ENCODE measurements at places on chromosomes 16 and 17.
A peak's percentile ranks its signal among the peaks of the same experiment; 100 is the strongest.

GRCh38 chr17:27442702-27443101 is 13.5 kb upstream of the KSR1 start:
- no peak for DNase-seq

DNA sequence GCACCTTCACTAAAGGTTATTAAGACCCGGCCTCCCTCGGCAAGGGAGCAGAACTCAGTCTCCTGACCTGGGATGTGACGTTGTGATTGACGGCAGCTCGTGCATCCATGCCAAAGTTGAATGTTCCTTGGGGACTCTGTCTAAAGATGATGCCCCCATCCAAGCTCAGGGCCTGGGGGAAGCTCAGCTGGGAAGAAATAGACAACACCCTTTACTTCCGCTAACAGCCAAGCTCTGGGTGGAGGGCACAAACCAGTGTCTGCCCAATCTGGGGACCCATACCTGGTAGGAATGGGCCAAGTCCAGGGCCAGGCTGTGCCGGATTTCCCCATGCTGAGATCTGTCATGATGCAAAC is 95.4 kb downstream of the RMI2 start:
- DNase-seq: no peak

GRCh38 chr17:73348018-73348828 is 36.4 kb upstream of the CDC42EP4 start:
- DNase-seq: no peak

DNA sequence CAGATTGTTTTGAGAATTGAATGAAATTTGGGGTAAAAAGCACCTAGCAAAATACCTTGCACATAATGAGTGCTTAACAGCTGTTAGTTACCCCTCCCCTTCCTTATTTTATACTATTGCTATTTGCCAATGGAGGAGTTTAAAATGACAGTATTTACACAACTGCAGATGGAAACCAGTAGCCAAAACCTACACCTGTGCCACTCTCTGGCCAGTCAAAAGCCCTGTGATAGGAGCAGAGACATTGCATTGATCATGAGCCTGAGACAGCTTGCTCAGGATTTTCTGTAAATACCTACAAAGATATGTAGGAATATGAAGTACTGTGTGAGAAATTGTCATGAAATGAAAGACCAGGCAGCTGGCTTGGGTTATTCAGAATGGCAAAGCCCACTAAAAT is 115.3 kb upstream of the HLF start:
- no peak for DNase-seq

DNA sequence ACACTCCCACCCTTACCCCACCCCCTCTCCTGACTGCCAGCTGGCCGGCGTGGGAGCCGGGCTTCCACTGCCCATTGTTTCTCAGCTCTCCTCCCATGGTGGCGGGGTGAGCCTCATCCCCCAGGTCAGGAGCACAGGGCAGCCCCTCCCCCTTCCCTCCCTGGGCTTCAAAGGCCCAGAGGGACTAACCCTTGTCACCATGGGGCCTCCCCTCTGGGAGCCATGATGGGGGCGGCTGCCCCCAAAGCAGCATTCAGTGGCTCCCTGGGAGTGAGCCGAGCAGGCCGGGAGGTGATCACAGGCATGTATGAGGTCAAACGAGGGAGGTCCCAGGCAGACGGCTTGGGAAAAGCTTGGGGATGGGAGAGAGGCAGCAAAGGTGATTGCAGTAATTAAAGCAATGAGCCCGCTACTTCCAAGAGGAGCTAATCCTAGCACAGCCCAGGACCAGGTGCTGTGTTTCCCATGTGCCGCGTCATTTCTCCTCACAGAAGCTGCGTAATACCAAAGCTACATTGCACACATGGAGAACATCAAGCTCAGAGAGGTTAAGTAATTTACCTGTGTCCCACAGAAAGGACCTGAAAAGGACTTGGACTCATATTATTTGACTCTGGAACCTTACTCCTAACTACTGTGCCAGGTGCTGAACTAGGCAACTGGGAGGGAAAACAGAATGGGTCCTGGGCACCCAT is 24.5 kb downstream of the CDK5RAP3 start:
- DNase-seq: no peak

DNA sequence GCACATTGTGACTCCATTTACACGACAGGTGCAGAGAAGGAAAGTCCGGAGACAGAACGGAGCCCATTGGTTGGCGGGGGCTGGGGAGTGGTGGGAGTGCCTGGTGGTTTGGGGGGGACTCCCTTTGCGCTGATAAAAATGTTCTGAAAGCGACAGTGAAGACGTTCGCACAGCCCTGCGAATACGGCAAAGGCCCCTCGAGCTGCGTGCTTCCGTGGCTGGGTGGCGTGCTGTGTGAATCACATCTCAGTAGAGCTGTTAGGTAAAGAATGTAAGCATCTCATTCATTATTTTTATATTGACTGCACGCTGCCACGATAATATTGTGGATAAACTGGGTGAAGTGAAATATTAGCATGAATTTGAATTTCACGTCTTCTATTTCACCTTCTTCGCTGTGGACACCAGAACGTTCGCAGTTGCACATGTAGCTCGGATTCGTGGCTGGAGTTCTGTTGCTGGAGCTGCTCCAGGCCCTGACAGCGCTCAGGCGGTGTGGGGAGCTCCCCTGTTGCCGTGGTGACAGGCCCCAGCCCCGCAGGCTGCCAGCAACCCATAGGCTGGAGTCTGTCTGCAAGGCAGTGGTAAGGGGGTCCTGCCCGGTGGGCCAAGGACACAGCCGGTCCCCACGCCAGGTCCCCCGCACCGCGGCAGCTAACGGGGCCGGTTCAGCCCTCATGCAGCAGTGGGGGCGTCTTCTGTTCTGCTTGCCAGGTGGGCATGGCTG is 44.6 kb downstream of the SOX8 start:
- peak; percentile 76 for DNase-seq
